ENCODE measurements at places on chromosomes 5 and 9.

GRCh38 chr5:74194196-74194595 lies 446.3 kb downstream of the ENC1 start:
- no peak for DNase-seq

GRCh38 chr9:90343366-90343765 lies 299.3 kb downstream of the DIRAS2 start:
- DNase-seq: no peak

DNA sequence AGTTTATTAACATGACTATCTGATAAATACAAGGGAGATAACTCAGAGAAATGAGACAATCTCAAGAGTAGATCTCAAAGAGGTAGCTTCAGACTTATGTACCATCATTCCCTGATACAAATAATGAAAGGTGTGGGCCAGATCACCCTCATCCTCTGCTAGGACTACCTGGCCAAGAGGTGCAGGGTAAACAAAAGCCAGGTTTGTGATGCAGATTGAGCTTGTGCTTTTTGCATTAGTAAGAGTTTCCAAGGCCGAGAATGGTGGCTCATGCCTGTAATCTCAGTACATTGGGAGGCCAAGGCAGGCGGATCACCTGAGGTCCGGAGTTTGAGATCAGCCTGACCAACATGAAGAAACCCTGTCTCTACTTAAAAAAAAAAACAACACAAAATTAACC lies 8.9 kb upstream of the SPIN1 start:
- DNase-seq: no peak

- no peak for DNase-seq
Measured at GRCh38 chr9:103586721-103587120, 507.4 kb upstream of the SMC2 start.

GRCh38 chr5:2917093-2917492 lies 165.6 kb upstream of the IRX2 start:
- no peak for DNase-seq

DNA sequence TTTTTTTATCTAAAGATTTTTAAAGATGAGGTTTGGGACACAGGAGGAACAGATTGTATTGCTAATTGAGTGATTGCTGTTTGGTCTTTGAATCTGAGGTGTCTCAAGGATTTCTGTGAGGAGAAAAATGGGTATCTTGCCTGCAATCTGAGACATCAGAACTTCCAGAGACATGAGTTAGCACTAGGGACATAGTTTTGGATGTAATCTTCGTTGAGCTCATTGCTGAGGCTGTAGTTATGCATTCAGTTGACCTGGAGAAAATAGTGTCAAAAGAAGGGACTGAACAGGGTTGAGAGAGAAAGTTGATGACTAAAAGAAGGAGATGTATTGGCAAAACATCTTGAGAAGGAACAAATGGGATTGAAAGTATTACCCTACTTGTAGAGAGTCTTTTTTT lies 24.6 kb downstream of the C9orf85 start:
- DNase-seq: no peak

DNA sequence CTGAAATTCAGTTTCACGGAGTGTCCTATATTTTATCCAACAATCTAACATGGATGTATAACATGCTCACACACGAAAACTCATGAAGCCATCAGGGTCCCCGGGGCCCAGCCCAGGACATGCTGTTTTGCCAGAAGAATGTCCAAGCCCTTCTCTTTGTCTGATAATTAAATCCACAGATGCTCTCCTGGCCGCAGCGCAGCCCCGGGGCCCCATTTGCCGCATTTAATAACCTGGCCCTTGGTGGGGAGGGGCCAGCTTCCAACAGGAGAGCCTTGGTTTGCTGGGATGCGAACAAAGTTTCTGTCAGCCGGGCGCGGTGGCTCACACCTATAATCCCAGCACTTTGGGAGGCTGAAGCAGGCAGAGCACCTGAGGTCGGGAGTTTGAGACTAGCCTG lies 30.0 kb downstream of the PLPP7 start:
- DNase-seq: peak; percentile 27

DNA sequence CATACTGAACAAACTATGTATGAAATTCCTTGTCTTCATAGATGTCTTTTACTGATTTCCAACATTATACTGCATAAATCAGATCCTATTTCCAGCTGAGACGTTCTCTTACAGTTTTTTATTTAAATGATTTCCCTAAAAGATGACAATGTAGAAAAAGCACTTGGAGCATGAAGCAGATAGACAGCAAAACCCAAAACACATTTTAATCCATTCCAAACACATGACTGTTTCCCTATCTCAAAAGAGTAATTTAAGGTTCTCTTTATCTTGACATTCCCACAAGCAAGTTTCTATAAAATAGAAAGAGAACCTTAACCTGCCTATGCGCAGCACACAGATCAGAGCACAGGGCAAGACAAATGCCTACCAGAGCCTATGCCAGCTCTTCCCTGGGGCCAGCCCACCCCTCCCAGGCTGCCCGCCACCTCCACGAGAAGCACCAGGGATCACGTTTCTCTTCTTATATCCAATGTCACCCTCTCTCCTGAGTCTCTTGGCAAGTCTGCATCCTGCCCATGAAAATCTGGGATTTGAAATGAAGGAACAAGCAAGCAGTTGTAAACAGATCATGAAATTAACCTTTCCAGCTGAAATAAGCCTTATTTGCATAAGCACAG lies 52.4 kb downstream of the RETREG1 start:
- no peak for DNase-seq

DNA sequence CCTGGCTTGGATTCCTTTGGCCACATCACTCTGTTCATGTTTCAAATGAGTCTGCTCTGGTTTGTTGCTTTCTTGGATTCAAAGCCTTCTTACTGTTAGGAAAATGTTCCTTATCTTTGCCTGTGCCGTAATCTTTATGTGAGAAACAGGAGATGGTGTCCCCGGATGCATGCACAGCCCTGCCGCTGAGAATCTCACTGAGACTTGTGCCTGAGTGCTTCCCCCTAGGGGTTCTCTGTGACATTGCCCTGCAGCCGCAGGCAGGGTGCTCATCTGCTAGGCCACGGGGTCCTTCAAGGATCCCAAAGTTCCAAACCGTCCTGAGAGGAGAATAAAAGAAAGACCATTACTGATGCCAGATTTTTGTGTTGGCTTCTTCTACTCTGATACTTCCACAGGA lies 81.4 kb upstream of the ANKRD55 start:
- DNase-seq: no peak

GRCh38 chr5:107869438-107870115 lies 198.8 kb upstream of the EFNA5 start:
- DNase-seq: no peak

DNA sequence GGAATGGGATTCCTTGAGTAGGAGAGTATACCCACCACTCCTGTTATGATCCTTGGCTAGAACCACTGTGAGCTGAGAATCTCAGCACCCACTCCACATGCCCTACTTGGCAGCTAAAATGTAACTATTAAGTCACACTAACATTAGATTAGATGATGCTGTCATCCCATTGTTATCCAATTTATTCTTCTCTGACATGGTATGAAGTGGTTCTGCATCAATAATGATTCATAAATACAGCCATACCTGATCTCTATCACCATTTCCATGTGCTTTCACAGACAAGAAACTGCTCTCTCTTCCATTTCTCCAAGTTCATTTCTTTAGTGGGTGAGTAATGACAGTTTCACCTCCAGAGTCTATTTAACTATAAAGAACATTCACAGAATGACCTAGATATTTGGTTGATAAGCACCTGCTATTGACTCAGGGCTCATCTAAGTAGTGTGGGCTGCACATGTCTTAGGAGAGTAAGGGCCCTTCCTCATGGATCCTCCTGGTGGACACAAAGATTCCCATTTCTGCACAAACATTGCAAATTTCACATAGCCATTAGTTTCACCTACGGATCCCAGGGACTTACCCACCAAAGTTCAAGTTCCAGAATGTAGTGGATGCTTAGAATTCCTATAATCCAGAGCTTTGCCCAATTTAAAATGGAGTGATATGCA lies 187.9 kb downstream of the EBF1 start:
- peak; percentile 39 for DNase-seq

GRCh38 chr5:81766611-81767010 lies 15.7 kb upstream of the SSBP2 start:
- no peak for DNase-seq

DNA sequence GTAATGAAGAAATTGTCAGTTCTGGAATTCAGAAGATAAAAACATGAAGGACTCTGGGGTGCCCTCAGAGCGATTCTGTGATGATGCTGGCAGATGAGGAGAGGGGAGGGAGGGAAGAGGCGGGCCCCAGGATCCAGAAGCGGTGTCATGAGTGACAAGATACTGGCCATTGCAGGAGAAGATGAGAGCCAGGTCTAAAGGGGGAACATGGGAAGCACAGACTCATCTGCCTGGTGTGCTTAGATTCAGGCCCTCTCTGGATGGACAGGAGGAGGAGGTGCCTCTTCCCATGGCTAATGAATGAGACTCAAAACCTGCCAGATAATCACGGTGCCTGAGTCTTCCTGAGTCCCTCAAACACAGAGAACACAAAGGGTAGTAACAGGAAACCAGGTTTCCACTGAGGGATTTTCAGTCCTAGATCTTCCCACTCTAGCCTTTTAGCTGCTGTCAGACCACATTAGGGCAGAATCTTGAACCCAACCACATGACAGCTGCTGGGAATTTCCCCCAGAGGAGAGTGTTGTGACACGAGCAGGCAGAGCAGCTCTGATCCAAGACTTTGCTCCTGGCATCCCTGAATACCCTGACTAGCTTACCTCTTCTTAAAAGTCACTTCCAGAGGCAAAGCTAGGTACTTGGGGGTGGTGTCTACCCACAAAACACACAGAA lies 28.2 kb upstream of the HSPA9 start:
- DNase-seq: no peak

GRCh38 chr9:89519366-89519805 lies 21.5 kb upstream of the SEMA4D start:
- no peak for DNase-seq

DNA sequence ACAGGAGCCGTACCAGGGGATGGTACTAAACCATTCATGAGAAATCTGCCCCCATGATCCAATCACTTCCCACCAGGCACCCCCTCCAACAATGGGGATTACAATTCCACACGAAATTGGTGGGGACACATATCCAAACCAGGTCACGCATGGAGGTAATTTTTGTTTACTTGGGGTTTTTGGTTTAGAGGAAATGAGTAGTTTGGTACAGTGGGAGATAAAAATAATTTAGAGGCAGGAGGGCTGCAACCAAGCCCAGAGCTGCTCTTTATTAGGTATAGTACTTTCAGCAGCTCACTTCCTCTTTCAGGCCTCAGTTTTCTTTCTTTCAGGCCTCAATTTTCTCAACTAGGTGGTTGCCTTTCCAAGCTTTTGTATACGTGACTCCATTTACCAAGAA lies 23.2 kb downstream of the PRUNE2 start:
- DNase-seq: no peak

- DNase-seq: no peak
Measured at GRCh38 chr5:148382961-148383360, 797 bp upstream of the FBXO38 start.
